ENCODE measurements at places on chromosomes 16 and 17.
A peak's percentile ranks its signal among the peaks of the same experiment; 100 is the strongest.

DNA sequence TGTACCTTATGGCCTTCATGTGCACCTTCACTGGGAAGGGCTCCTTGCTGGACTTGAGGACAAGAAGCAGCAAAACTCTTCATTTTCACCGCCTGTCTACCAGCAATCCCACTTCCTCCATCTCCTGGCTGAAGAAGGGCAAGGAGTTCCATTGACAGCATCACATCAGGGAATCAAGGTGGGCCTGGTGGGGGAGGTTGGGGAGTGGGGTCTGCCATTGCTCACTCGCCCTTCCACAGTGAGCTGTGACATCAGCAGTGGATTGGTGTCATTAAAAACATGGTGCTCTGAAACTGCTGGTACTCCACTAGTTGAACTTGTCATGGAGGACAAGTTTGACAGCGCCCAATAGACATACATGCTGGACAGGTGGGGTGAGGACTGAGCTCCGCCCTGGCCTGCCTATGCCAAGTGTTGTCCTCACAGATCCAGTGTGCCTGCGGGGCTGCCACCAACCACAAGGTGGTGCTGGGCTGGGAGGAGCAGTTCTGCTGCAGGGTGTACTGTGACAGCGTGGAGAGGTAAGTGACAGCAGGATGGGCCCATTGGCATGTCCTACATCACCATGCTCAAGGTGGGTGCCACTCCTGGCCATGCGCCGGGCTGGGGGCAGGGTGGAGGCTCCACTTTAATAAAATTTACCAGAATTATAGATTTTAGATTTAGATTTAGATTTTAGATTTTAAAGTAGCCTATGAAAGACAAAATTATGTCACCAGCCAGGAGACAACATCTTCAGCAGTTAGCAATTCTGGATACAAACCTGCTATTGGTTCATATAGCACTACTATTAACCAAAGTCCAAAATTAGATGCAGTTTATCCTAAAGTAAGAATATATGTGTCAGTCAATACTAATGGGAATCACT, 1729.1 kb downstream of the TP53TG3F start:
- peak; percentile 5 for DNase-seq

DNA sequence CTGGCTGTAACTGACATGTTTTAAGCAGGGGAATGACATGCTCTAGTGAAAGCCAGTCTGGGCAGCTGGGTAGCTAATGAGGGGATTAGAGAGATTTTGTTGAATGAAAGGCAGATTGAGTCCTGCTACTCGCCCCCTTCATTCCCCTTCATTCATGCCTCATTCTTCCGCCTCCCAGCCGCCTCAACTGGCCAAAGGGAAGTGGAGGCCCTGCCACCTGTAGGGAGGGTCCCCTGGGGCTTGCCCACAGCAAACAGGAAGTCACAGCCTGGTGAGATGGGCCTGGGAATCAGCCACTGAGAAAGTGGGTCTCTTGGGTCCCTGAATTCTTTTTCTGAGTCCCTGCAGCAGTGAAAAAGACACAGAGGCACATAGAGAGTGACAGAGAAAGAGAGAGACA, 1.1 kb upstream of the CD19 start:
- no peak for DNase-seq

DNA sequence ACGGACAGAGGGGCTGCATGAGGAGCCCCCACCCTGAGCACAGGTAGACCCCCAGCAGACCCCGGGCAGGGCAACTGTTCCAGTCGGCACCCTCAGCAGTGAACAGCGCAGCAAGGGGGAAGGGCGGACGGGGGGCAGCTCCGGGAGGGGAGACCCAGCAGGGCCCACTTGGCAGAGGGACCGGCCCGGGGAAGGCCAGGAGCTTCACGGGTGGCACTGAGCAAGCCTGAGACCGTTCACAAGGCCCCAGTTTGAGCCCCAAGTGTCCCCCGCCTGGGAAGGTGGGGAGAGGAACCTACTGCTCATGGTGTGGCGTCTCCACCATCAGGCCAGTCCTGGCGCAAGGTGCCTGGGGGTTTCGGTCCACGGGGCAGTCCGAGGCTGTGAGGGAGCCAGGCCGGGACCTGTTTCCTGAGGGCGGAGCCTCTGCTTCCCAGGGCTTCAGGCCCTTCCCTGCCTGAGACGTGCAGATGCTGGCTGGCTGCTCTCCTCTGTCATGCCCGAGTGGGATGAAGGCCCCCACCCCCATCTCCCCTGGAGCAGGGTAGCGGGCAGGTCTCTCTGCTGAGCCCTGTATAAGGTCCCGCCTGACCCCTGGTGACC, 54.4 kb upstream of the GNG13 start:
- DNase-seq, result no peak

DNA sequence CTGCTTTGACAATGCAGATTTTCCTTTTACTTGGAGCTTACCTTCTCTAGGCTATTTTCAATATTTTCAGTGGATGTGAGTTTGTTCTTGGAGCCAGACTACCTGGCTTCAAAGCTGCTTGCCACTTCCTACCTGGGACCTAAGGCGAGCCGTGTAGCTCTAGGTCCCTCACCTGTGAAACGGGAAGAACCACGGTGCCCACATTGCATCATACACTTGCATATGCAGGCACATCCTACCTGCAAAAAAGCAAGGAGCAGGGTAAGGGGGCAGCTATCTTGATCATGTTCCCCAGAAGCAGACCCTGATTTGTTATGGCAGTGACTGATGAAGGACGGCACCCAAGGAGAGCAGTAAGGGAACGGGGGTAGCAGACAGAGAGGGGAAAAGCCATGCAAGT, 27.0 kb upstream of the MPRIP start:
- DNase-seq, result no peak

DNA sequence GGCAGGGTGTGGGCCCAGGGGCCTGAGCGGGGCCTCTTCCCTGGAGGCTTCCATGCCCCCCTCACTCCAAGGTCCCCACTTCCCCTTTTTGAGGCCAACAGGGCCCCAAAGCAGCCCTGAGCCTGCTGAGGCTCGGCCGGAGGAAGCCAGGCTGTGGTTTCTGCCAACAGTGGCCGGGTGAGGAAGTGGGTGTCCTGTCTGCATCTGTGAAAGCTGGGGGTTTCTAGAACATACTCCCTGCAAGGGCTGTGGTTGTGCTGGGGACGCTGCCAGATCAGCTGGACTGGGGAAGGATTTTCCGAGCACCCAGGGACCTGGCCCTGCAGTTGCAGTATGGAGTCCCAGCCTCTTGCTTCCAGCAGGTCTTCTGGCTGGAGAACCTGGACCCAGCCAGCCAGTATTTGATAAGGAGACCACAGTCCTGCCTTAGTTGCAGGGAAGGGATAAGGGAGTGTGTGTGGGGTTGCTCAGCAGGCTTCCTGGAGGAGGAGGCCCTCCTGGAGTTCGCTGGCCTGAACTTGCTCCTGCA, 15.7 kb downstream of the ADCY7 start:
- DNase-seq, result peak; percentile 69

DNA sequence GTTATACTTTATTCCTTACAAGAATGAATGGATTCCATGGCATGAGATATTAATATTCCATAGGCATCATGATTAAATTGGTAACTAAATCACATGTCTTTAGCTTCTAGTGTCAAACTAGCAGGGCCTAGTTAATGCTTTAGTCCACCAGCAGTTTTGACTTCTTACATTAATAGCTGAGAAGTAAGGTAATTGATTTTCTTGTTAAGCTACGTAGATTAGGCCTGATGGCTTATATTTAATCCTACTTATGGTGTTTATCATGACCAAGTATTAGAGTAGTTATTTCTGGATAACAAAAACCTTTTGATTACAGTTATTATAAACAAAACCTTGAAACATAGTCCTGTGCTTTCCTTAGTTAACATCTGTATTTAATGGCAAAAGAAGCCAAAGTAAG, 184.5 kb downstream of the TANC2 start:
- no peak for DNase-seq

DNA sequence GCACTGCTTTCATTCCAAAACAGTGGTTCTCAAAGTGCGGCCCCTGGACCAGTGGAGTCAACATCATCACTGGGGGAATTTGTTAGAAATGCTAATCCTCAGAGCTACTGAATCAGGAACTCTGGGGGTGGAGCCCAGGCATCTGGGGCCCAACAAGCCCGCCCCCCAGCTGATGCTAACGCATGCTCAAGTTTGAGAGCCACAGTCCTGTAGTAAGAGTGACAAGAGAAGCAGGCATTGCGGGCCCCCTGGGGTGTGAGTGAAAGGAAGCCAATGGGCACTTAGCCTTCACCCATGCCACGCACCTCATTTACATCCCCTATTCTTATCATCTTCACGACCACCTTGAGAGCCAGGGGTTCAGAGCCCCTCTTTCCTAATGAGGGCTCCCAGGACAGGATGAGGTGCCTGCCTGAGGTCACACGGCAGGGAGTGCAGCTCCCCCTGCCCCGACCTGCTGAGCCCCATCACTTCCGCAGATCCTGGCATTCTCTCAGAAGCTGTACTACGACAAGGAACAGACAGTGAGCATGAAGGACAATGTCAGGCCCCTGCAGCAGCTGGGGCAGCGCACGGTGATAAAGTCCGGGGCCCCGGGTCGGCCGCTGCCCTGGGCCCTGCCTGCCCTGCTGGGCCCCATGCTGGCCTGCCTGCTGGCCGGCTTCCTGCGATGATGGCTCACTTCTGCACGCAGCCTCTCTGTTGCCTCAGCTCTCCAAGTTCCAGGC, 9.1 kb downstream of the CA4 start:
- no peak for DNase-seq

DNA sequence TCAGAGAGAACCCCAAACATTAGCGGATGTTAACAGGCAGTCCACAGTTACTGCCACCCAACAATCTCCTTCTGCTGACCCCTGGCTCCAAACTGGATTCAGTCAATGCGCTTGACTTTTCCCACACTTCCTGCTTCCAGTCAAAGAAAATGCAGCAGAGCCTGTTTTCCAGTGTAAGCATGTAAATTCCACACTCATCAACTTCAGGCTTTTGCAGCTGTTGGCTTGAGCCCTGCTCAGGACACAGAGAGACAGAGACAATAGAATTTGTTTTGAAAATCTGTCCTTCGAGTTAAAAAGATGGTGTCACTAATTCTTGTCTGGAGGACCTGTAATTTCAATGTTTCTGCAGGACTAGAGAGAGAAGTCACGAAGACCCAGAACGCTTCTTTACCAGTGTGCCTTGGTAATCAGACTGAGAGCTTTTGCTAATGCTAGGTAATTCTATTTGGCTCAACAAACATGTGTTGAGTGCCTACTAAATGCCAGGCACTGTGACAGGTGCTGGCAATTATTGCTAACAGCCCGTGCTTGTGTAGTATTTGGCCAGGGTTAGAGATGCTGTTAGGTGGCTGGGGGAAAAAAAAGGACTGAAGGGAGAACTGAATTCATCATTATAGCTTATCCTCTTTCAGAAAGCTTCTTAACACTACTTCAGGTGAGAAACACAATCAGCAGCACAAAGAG, 32.5 kb downstream of the HOXB1 start:
- no peak for DNase-seq

- DNase-seq, result no peak
These were observed 15.4 kb downstream of the IRF8 start for GRCh38 chr16:85914423-85914794.

GRCh38 chr17:30379903-30380381, 1.2 kb downstream of the CPD start:
- no peak for DNase-seq

- no peak for DNase-seq
These were observed 12.7 kb downstream of the MRM1 start for GRCh38 chr17:36614081-36614480.

GRCh38 chr16:5058476-5058875, 7.3 kb downstream of the C16orf89 start:
- no peak for DNase-seq

DNA sequence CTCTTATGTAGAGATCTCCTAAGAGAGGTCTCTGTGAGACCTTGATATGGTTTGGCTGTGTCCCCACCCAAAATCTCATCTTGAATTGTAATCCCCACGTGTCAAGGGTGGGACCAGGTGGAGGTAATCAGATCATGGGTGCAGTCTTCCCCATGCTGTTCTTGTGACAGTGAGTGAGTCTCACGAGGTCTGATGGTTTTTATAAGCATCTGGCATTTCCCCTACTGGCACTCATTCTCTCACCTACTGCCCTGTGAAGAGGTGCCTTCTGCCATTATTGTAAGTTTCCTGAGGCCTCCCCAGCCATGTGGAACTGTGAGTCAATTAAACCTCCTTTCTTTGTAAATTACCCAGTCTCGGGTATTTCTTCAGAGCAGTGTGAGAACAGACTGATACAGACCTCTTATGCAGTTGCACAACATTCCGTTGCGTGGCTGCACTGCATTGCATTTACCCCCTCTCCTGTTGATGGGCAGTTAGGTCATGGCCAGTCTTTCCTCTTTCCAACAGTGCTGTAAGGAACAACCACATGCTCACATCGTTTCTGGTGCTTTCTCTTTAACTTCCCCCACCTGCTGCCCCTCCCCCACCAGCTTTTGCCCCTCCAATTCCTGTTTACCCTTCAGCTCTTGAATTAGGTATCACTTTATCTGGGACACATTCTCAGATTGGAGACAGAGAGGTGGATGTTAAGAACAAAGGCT, 43.6 kb upstream of the MED9 start:
- DNase-seq, result peak; percentile 96

- no peak for DNase-seq
These were observed 605 bp upstream of the ABAT start for GRCh38 chr16:8673611-8674412.

DNA sequence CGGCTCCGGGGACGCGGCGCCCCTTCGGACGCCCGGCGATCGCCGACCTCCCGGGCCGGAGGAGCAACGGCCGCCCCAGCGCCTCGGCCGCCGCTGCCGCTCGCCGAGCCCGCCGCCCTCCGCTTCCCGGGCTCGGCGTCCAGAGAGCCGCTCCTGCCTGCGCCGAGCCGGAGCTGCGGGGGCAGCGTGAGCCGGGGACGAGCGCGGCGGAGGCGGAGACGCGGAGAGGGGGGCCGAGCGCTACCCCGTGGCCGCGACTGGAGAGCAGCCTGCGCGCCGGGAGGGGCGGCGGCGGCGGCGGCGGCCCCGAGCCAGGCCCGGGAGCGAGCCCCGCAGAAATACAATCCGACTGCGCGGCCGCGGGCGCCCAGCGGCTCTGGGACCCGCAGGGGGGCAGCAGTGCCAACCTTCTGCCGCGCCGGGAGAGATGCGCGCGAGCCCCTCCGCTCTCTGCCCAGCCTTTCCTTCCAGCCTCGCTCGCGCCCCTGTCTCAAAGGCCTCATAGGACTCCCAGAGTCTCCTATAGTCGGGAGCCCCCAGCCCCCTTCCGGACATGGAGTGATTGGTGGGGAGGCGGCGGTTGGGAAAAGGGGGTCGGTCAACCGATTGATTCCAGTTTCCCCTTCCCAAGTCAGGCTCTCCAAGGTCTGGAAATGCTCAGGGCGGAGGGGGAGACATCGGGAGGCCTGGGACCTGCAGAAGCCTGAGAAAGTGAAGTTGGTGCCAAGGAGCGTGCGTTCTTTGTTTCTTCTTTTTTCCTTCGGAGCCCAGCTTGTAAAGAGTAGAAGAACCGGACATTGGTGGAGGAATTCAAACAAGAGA, 1.0 kb upstream of the SDK2 start:
- DNase-seq, result peak; percentile 55

Data from iris pigment epithelial cell (primary cell).